H1 (cell line): ENCODE measurements at places on chromosomes 1 and 21.

GRCh38 chr1:231611851-231612250, 14.7 kb upstream of the DISC1 start:
- no peak for DNase-seq

- no peak for DNase-seq
Observed at GRCh38 chr1:55280731-55281130, 65.6 kb upstream of the USP24 start.

- no peak for DNase-seq
Observed at GRCh38 chr1:4395158-4395557, 259.3 kb upstream of the AJAP1 start.

DNA sequence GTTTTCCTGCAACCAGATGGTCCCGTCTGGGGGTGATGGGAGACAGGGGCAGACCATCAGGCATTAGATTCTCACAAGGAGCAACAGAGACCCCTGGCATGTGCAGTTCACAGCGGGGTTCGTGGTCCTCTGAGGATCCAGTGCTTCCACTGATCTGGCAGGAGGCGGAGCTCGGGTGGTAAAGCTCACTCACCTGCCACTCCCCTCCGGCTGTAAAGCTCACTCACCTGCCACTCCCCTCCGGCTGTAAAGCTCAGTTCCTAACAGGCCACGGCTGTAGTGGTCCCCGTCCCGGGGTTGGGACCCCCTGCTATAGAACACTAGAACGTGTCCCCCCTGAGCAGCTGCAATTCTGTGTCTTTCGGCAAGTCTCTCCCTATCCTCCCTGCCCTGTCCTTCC, 4.6 kb downstream of the KRTAP10-12 start:
- peak; percentile 48 for DNase-seq

GRCh38 chr1:181143102-181143859, 54.8 kb downstream of the IER5 start:
- no peak for DNase-seq

DNA sequence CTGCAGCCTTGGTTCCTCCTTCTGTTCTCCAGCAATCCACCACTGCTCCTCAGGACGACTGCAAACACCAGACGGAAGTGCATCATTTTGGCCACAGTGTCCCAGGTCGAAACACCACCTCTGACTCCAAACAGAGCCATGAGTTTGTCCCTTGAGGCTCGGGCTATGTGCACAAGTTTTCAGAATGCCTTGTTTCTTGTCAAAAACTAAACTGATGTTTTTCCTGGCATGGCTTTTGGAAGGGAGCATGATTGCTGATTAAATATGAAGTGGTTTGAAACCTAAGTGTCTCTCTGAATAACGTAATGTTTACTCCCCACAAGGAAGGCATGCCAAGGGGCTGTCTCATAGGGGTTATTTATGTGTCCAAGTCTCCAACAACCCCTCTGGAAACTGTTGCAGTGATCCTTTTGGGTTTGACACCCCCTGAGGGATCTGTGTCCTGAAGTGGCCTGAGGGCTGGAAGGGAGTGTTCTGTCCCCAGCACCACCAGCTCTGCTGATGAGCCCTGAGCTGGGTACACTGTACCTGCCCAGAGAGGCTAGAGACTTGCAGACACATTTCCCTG, 132.7 kb downstream of the PLPP3 start:
- DNase-seq: no peak

- no peak for DNase-seq
Observed at GRCh38 chr1:151255381-151255780, 847 bp downstream of the PSMD4 start.

DNA sequence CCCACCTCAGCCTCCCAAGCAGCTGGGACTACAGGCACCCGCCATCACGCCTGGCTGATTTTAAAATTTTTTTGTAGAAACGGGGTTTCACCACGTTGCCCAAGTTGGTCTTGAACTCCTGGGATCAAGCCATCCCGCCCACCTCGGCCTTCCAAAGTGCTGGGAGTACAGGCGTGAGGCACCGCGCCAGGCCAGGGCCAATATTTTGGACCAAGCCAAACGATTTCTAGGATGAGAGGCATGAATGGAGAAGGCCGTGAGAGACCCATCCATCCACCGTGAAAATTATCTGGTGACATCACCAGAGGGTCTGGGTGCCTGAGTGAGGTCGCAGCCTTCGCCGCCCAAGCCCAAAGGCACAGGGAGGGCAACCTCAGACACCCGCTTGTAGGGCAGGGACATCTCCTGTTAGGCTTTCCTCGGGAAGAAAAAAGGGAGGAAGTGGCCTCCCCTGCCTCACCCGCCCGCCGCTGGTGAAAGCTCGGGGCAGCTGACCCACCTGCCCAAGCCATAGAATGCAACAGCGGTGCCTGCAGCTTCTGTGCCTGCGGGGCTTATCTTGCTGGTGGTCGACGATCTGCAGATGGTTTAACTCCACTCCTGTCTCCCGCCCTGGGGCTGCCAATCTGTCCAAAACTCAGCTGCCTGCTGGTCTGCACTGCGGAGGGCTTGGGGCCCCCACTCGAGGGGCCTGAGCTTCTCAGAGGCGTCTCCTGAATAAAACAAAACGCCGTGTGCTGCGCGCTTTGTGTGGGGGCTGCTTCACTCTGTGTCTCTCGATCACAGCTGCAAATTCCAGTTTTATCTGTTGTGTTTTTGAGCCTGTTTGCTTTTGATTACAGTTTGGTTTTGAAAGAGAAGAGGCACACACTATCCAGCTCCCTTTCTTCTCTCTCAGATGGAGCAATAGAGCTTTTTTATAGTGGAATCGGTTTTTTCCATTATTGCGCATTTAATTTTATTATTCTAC, 85.8 kb downstream of the MRPS6 start:
- no peak for DNase-seq

- DNase-seq: no peak
Observed at GRCh38 chr21:23534850-23535249, 2072.4 kb downstream of the MRPL39 start.

- DNase-seq: peak; percentile 35
Observed at GRCh38 chr1:245258271-245258920, 103.6 kb downstream of the KIF26B start.

DNA sequence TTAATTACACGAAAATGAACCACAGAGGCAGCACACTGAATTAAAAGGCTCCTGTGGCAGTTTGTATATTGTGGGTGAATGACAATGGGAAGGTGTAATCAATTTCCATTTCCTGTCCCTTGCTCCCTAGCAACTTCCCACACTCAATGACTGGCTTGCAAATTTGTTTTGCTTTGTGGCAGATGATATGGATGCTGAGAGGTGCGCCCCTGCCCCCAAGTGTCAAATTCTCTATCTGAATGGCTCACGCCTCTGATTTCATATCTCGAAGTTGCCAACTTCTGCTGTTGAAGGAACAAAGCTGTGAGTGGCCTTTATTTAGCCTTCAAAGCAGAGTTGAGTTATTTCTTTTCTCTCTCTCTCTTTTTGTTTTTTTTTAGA, 86.0 kb downstream of the FOXD2 start:
- no peak for DNase-seq

GRCh38 chr1:245177071-245177900, 22.5 kb downstream of the KIF26B start:
- no peak for DNase-seq

DNA sequence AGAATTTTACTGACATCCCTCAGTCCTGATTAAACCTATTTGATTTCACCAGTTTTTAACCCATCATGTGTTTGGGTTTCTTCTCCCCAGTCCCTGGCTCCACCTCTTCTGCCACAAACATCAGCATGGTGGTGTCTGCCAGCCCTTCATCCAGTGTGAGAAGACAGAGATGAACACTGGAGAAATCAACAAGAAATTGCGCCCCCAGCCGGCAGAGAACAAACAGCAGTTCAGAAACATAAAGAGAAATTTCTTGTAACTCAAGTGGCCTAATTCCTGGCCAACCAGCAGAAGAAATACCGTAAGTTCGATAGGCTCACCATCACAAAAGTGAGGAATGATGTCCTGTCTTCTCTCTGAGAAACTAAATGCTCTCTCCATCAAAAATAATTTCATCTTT, 18.3 kb downstream of the S100A11 start:
- DNase-seq: peak; percentile 82

DNA sequence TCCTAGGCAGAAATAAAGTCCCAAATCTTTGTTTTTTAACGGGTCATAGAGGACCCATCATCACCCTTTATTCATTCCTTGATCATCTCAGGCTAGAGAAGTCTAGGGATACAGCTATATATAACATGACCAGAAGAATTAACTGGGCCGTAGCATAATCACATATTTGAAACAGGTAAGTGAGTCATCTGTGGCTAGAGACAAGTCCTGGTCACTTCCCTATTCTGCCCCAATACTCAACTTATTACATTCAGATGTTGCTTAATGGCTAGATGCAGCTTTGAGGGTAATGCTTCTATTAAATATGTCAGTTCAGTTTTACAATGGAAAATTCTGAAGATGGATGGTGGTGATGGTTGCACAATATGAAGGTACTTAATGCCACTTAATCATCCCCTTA, 47.0 kb downstream of the EXO1 start:
- DNase-seq: no peak

GRCh38 chr21:38343691-38344090, 86.9 kb downstream of the KCNJ15 start:
- DNase-seq: no peak

GRCh38 chr1:218600968-218601367, 255.8 kb downstream of the TGFB2 start:
- no peak for DNase-seq

GRCh38 chr1:237972186-237972585, 81.5 kb upstream of the ZP4 start:
- no peak for DNase-seq

- no peak for DNase-seq
Observed at GRCh38 chr21:42532466-42533181, 19.0 kb downstream of the SLC37A1 start.

DNA sequence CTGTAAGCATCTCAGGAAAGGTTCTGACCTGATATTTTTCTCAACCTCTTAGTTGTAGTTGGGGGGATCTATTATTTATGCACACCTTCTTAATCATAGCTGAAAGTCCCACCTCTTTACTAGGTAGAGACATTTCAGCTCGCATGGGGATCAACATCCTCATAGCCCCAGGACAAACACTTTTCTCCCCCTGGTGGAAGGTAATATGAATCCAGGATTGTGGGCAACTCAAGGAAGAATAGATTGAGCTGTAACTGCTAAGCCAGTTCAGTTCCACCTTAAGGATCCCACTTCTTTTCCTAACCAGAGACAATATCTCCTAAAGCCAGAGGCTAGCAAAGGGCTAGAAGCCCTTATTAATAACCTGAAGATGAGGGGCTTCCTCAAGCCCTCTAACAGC, 25.4 kb upstream of the SMYD3 start:
- DNase-seq: no peak

DNA sequence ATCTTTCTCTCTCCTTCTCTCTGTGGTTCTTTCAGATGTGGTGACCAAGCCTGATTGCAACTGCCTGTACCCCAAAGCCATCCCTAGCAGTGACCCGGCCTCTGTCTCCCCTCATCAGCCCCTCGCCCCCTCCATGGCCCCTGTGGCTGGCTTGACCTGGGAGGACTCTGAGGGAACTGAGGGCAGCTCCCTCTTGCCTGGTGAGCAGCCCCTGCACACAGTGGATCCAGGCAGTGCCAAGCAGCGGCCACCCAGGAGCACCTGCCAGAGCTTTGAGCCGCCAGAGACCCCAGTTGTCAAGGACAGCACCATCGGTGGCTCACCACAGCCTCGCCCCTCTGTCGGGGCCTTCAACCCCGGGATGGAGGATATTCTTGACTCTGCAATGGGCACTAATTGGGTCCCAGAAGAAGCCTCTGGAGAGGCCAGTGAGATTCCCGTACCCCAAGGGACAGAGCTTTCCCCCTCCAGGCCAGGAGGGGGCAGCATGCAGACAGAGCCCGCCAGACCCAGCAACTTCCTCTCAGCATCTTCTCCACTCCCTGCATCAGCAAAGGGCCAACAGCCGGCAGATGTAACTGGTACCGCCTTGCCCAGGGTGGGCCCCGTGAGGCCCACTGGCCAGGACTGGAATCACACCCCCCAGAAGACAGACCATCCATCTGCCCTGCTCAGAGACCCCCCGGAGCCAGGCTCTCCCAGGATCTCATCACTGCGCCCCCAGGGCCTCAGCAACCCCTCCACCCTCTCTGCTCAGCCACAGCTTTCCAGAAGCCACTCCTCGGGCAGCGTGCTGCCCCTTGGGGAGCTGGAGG, 12.7 kb downstream of the CSF1 start:
- peak; percentile 34 for DNase-seq

GRCh38 chr21:25283720-25284119, 323.6 kb downstream of the MRPL39 start:
- DNase-seq: no peak

GRCh38 chr1:153000294-153000693, 1.3 kb upstream of the SPRR3 start:
- no peak for DNase-seq

DNA sequence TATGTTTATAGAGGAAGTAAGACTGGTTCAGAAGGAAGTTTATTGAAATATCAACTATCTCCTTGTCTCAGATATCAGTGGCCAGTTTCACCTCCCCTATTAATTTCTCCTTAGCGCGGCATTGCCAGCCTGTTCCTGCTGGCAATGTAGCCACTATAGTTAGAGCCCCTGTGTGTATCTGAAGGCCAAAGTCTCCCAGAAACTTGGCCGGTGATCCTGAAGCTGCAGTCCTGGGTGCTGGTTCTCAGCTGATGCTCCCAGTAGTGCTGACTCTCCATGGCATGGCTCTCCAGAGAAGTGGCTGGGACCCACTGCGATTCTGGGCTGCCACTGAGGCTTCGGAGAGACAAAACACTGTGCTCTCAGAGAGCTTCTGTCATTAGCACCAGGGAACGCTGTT, 59.9 kb downstream of the TNN start:
- DNase-seq: no peak

DNA sequence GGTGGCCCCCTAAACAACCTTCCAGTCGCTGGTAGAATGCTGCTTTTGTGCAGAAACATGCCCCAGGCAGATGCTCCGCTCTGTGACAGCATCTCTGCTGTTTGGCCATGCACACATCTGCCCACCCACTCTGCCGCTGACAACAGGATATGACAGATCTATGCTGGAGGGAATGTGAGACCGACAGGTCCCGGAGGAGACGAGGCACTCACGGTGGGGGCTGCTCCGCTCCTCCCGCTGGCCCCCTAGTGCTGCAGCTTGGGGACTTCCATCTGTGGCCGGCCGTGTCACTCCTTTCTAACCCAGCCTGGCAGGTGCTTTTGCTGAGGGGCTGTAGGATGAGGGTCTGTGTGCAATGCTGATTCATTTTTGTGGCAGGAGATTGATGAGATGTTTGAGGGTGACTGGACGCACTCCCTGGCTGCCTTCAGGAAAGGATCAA, 49.1 kb upstream of the DMRTB1 start:
- no peak for DNase-seq

GRCh38 chr21:44847261-44848056, 26.0 kb downstream of the PTTG1IP start:
- no peak for DNase-seq

DNA sequence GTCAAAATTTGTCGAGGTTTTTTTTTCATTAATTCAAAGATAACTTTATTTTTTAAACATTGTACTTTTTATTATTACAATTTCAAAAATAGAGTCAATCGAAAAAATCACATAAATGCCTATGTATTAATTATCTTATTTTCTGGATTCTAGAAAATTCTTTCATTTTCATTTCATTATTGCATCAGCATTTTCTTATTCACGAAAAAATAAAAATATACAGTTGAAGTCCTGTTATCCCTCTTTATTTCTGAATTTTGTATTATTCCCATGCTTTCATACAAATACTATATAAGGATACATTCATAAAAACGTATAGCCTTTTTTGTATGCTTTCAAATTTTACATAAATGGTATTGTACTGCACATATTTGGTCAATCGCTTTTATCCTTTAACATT, 681.0 kb upstream of the USP24 start:
- DNase-seq: no peak
